ENCODE measurements at places on chromosomes 4 and X.

GRCh38 chrX:108167211-108167872, 75.8 kb downstream of the ATG4A start:
- DNase-seq, result no peak

DNA sequence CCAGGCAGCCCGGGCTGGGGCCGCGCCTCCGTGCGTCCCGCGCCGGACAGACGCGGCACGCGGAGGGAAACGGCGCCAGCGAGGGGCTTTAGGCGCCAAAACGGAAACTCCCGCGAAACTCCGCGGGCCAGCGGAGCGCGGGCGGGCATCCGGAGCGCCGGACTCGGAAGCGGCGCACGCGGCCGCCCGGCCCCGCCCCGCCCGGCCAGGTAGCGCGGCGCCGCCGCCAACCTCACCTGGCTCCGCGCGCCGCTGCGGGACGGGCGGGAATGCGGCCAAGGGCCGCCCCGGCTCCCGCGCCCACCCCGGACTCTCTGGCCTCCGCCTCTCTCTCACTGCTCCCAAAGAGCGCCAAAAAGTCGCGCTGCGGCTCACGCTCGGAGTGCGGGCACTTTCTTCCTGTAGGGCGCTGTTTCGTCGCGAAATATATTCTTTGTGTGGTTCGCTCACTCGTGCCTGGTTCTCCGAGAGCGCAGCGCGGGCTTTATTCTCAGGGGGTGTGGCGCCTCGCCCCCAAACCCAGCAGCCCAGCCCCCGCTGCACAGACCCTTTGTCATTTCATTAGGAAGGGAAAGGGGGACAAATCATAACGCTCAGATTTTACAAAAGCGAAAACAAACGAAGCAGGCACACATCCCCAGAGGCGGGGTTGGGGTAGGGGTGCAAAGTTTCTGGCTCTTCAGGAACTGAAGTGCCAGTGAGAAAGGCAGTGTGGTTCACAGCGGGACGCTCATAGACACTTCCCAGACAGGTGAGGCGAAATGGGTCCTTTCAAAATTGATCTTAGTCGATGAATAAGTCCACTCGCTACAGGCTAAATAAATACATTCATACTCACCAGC, 961 bp upstream of the MBNL3 start:
- peak; percentile 75 for DNase-seq

GRCh38 chrX:42485601-42486000, 292.4 kb downstream of the PPP1R2C start:
- DNase-seq, result no peak

DNA sequence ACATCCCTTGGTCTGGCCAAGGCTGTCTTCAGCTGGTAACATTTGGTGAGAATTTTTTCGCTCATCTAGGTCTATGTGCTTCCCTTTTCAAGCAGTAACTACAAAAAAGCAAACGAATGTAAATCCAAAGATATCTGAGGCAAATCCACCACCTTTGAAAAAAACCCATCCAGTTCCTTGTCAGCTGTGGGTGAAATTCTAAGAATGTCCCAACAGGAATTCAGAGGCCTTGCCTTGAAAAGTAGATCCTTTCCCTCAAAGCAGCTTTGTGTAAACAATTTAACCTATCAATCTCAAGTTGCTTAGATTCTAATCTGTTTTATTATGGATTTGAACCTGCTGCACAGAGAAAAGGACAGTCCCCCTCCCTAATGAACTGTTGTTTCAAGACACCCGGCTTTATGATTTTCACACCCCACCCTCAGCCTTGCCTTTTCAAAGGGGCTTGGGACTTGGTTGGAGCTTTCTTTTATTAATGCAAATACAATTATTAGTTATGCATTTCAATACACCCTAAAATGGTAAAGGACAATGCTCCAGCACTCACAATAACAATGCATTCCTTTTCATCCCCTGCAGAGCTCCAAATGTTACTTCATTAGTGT, 166.6 kb downstream of the LDB2 start:
- no peak for DNase-seq

DNA sequence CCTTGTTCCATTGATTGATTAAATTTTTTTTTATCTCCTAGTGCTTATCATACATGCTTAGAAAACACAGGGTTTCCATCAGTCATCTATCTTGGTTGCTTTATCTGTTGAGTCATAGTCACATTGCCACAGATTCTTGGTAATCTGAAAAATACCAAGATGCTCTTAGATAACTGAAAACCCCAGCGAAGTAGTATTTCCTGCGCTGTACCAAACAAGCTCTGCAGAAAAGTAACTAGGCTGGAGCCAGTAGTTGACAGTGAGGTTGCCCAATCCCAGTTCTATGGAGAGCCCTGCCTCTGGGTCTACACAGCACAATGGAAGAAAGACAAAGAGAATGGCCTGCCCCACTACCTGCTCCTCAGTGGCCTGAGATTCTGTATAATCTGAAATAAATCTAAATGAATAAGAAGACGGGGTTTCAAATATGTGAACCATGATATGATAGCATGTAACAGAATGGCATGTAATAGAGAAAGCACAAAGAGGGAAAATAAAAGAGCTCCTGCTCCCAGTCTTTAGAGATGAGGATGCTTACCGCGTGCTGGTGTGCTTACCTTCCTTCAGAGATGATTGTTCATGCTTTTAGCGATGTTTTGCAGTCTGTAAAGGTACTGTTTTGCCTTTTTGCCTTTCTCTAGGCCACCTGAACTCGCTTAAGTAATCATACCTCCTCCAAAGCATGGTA, 55.3 kb upstream of the RAPGEF2 start:
- peak; percentile 71 for DNase-seq

- DNase-seq, result no peak
Observed at GRCh38 chrX:150234126-150234525, 129.0 kb upstream of the MAMLD1 start.

- DNase-seq, result no peak
Observed at GRCh38 chr4:14518136-14518535, 484.1 kb upstream of the CPEB2 start.

GRCh38 chr4:123747016-123747415, 350.4 kb downstream of the SPRY1 start:
- DNase-seq, result no peak

- no peak for DNase-seq
Observed at GRCh38 chrX:8310409-8310808, 139.3 kb upstream of the VCX2 start.

GRCh38 chr4:181971411-181971810, 271.8 kb upstream of the TENM3 start:
- no peak for DNase-seq

DNA sequence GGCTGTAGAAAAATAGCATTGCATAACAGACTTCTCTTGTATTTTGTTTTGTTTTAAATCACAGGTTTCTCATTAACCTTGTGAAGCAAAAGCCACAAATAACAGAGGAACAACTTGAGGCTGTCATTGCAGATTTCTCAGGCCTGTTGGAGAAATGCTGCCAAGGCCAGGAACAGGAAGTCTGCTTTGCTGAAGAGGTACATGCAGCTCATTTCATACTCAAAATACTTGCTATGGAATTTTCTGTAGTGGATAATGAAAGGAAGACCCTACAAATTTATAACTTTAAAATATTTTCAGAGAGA, 17.6 kb downstream of the AFP start:
- DNase-seq, result no peak

DNA sequence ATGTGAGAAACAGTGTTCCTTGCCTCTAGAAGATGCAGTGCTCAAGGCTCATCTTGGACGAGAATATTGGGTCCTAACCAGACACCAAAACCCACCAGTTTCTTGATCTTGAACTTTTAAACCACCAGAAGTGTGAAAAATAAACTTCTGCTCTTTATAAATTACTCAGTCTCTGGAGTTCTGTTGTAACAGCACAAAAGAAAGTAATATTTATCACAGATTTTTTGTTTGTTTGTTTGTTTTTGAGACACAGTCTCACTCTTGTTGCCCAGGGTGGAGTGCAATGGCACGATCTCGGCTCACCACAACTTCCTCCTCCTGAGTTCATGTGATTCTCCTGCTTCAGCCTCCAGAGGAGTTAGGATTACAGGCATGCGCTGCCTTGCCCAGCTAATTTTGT, 371.1 kb upstream of the NDST4 start:
- no peak for DNase-seq

DNA sequence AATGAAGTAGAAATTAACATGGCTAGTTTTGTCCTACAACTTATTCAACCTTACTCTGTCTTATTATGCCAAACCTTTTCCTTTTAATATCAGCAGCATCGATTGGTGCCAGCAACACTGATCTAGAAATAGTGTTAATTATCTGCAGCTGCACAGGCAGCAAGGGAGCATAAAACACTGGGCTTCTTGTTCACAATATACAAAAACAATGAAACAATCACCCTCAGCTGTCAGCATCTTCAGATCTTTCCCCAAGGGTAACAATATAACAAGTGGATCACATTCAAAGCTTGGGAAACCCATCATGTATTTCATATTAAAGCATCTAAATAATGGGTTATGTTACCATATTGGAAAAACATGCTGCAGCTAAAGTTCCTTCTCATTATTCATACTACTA, 238.1 kb downstream of the SPOCK3 start:
- no peak for DNase-seq

- DNase-seq, result no peak
Observed at GRCh38 chr4:73586666-73587065, 33.6 kb downstream of the RASSF6 start.

Measured in erythroblast (primary cell).